Stimulated activated CD4-positive, alpha-beta T cell treated with anti-CD3 and anti-CD28 coated beads, Interleukin-4, amount 100 ng/mL, for 24 hours (primary cell): ENCODE measurements at places on chromosomes 11 and 22.
A peak's percentile ranks its signal among the peaks of the same experiment; 100 is the strongest.

DNA sequence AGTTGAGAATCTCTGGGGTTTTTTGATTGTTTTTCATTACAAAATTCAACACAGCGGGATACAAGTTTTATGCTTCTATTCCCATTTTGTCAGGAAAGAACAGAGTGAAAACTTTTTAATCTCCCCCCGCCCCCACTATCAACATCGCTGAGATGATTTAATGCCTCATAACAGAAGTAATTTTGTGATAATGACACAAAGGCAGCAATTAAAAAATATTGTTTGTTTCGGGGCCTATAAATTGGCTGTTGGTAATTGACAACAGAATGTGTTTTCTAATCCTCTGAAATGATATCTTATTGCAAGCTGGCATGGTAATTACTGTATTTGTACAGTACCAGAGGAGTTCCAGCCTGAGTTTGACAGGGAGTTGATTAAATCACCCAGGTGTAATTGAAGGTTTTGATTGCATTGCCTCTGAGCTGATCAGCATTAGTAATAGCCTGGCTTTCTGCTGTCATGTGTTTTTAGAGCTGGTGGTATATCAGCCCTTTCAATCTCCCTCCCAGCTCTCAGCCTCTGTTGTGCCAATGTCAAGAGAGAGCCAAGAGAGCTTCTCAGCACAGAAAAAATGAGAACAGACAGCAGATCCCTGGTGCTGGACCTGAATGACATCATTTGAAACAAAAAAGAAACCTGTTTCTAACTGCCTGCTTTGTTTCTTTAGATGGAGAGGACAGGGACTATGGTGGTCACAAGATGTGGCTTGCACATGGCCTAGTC, 265.1 kb downstream of the FAM76B start:
- DNase-seq: no peak

- DNase-seq: no peak
Measured at GRCh38 chr22:46042786-46043185, 65.8 kb upstream of the WNT7B start.

DNA sequence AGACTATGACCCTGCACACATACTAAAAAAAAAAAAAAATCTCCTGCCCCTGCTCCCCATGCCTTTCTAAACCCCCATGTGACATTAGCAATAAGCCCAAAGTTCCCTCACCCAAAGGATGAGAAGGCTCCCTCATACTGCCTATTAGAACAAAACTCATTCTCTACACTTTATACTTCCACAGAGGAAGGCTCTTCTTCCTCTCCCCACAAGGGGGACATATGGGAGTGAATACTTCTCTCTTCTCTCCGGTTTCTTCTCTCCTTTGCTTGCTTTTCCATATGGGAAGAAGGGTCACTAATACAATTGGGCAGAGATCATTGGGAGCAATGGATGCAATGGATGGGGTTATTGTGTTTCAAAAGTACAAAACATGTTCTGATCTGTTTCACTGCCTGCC, 3.3 kb downstream of the OR52L1 start:
- no peak for DNase-seq

- DNase-seq: no peak
Measured at GRCh38 chr22:31090217-31091085, 9.3 kb downstream of the SMTN start.

GRCh38 chr11:82996966-82997606, 74.6 kb downstream of the RAB30 start:
- peak; percentile 12 for DNase-seq

DNA sequence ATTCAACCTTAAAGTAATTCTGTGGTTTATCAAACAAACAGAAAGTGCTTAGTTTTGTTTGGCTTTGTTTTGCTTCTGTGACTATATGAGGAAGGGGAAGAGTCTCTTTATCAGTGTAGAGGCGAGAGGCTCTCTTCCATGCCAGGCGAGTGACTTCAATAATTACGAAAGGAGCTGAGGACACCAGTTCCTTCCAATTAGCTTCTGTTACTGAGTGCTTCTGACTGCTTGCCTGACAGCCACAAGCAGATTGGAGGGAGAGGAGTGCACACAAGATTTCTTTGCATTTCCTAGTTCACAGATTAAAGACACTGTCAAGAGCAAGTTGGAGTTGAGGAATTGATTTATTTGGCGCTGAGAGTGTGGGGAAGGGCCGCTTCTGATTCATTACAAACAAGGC, 1484.5 kb upstream of the TENM4 start:
- no peak for DNase-seq

GRCh38 chr11:67584205-67584880, 731 bp downstream of the GSTP1 start:
- peak; percentile 33 for DNase-seq

GRCh38 chr11:119482521-119483011, 59.6 kb upstream of the THY1 start:
- no peak for DNase-seq

- DNase-seq: no peak
Measured at GRCh38 chr22:24409707-24410106, 17.7 kb upstream of the ADORA2A start.

- DNase-seq: no peak
Measured at GRCh38 chr11:14117632-14118031, 155.1 kb downstream of the SPON1 start.
